ENCODE measurements at places on chromosomes 4 and X.

DNA sequence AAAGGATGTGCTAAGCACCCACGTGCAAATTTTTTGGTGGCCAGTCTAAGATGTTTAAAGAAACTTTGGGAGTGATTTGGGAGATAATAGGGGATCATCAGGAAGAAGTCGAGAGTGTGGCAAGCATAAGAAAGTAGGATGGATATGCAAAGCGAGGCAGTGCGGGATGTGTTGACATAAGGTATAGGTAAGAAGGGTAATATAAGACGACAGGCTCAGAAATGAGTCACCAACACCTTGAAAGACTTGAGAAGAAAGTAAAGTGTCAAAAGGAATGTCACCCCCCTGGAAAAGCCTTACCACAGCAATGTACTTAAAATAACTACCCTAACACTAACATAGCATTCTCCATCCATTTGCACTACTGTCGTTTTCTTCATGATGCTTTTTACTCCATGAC is 69.8 kb upstream of the BMP2K start:
- no peak for DNase-seq

GRCh38 chrX:121036951-121037350 is 10.5 kb upstream of the GLUD2 start:
- DNase-seq, result no peak

GRCh38 chr4:16583764-16584163 is 314.7 kb downstream of the LDB2 start:
- no peak for DNase-seq

- no peak for DNase-seq
Measured at GRCh38 chrX:21905313-21905712, 35.2 kb upstream of the SMS start.

GRCh38 chr4:39933671-39934590 is 43.8 kb downstream of the PDS5A start:
- no peak for DNase-seq

DNA sequence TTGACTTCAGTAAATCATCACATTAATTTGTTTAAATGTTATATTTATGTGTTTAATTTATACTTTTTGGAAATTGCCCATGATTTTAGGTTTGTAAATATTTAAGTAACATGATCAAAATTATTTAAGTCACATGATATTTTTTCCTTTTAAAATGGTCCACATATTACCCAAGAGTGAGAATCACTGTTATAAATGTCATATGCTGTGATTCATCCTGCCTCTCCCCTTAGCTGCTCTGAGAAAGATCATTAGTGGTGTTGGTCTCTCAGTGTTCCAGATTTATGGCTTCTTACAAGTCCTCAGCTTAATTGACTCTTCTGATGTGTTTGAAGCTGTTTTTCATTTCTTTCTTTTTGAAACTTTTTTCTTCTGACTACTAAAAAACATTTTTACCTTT is 70.1 kb downstream of the SPANXN4 start:
- no peak for DNase-seq

DNA sequence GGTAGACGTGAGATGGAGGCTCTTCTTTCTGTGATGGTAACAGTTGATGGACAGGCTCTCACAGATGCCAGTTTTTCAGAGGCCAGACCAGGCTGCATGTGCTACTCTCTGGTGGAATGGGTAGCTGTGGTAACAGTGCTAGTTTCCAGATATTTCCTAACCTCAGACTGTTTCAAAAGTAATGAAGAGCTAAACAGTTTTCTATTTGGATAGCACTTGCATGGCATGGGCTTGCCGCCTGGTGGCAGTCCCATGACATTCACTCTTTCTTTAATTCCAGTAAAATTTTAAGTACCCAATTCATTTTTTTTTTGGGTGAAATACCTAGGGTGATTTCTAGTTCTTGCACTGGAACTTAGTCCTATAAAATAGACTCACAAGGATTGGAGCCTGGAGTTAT is 220.2 kb upstream of the MAD2L1 start:
- DNase-seq, result no peak

DNA sequence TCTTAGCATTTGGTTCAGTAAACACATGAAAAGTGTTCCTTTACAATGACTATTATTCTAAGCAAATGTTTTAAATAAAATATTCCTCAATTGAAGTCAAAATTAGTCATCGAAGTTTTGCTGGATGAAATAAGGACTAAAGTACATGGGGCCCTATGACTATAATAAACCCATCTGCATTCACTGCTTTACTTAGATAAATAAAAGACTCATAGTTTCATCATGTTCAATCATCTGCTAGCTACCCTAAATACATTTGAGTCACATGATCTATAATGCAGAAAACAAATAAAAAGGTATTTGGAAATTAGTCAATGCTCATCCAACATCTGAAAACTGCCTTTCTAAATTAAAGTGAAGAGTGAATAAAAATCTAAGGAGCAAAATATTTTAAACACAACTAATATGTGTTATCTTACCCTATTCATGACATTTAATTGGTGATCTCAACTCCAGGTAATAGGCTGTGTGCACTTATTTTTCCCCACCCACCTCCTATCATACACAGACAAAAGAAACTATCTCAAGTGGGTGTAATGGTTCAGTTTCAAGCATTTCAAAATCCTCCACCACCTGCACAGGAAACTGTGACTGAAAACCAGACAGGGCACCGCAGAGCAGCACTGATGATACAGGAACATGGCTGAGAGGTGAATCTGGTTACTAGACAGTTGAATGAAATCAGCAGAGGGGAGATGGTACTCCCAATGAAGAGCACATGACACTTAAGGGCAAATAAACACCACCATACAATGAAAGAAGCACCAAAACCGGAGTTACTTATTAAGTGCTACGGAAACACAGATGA is 78.6 kb downstream of the CAMK2D start:
- peak; percentile 30 for DNase-seq

DNA sequence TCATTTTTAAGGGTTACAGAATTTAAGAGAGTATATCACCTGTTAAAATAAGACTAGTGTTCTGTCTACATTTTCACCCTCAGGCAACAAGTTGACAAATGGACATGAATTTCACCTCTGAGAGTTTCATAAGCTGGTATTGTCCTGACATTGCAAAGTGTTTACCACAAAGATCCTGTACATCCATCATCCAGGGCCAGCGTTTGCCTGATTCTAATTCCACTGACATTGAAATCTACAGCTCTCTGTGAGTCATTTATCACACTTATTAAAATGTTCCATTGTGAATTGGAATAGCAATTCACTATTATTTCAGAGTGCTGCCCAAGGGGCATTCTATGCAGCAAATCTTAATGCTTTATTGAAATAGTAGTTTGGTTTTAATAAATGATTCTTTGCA is 1499.4 kb upstream of the PCDH7 start:
- DNase-seq, result no peak

- no peak for DNase-seq
Measured at GRCh38 chrX:118755633-118756032, 28.2 kb downstream of the IL13RA1 start.

GRCh38 chrX:38805432-38806389 is 4.5 kb downstream of the MID1IP1 start:
- no peak for DNase-seq

DNA sequence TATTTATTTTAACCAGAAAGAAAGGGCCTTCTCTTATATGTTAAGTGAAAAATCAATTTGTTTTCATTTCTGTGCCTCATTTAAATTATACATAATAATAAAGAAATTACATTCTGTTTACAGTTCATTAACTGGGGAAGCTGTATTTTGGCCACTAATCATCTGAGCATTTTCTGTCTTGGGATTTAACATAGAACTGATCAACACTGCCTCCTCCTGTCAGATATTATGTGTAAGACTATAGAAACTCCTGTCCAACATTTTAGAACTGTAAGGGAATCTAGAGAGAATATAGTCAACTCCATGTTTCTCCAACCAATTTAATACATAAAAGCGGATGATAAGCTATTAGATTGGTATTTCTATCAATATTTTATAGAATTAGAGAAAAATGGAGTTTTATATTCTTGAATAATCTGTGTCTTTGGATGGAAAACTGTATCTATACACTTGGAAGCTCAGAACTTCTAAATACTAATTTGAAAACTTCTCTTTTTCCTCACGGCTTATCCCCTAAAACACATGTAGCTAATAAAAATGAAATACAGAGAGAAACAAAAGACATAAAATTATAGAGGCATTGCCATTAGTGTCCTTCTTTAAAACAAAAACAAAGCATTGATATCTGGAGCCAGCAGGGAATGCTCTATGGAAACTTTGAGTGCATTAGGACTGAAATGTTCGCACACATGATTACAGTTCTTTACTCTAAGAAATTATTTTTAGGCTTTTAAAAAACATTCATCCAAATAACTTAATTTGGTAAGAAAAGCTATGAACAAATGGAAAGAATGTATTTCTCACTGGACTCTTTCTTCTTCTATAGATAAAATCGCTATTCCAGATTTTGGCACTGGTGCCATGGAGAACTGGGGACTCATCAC is 33.1 kb downstream of the ENPEP start:
- DNase-seq, result no peak

DNA sequence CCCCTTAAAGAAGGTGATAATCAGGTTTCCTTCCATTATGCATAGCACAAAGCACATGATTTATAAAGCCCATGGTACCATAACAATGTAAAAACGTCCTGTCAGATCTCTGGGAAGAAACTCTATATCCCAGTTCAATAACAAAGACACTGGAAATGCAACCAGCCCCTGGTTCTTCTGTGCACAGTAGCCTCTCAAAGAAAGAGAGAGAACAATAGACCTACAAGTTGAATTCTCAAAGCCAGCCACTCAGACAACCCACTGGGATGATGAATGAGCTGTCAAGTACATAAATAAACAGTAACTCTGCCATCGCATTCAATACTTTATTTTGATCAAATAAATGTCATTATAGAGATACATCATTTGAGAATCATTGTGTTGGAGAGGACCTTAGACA is 400.1 kb upstream of the CPEB2 start:
- no peak for DNase-seq

GRCh38 chr4:7198440-7199128 is 6.2 kb downstream of the SORCS2 start:
- no peak for DNase-seq

GRCh38 chrX:14398725-14399124 is 130.6 kb upstream of the GLRA2 start:
- no peak for DNase-seq

- DNase-seq, result no peak
Measured at GRCh38 chr4:163167333-163167626, 590 bp upstream of the NAF1 start.

DNA sequence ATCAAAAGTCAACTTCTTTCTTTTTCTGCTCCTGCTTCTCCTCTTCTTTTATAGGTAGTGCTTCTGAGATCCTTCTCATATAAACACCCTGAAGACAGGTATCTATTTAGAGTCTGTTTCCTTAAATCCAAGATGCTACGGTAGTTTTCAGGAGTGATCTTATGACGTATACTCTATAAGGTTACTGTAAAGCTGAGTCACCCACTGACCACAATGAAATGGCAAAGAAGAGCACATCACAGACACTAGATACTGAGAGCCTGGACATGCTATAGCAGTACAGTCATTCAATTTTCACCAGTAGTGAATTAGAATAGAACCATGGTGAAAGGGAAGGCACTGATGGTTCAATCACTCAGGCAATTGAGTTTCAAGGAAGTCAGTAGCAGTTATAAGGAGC is 412.5 kb downstream of the ADAM29 start:
- DNase-seq, result no peak

DNA sequence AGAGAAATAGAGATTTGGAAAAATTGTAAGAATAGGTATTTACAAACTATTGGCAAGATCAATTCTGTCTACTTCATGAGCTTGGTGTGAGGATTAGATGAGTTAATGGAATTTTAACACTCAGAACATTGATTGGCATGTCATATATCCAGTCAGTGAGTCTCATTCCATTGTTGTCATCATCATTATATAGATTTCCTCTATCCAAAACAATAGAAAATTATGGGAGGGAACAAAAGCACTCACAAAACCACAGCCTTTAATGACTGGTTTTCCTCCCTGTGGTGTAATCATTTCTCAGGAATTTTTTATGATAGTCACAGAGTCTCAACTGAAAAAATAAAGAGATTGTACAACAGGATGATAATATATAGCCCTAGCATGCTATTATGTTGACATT is 21.1 kb downstream of the KLHL5 start:
- no peak for DNase-seq

- DNase-seq, result no peak
Measured at GRCh38 chrX:119871245-119871598, 311 bp downstream of the RNF113A start.

- DNase-seq, result no peak
Measured at GRCh38 chr4:187940299-187940698, 55.3 kb upstream of the ZFP42 start.

- no peak for DNase-seq
Measured at GRCh38 chr4:57265831-57266582, 155.8 kb upstream of the IGFBP7 start.

- no peak for DNase-seq
Measured at GRCh38 chrX:1451661-1452515, 821 bp downstream of the ASMTL start.

DNA sequence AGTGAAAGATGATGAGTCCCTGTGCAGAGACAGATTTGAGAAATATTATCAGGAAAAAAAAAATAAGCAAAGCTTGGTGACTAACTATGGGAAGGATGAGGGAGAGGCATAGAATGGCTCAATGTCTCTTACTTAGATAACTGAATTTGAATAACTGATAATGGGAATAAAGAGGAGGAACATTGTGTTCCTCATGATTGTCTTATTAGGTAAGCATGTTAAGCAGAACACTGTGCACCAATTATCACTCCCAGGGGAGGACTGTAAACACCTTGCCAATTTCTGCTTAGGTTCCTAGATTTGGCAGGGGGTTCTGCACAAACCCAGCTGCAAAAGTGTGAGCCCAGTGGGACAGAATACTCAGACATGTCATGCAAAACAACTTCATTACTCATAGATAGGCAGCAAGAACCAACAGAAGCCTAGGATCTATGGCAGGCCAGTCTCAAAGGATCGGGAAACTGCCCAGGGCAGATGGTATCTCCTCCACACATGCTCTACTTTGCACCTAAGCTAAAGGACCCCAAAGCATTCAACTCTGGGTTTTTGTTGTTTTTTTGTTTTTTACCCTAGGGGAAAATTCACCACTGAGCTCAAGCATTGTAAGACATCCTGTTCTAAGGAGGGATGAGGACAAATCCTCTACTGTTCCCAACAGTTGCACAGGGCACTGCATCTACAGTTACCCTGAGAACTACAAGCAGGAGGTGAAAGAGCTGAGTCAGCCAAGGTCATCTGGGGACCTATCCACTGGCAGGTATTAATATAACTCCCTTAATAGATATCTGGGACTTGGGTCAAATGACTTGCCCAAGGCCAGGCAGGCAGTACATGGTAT is 907.0 kb downstream of the RAPGEF2 start:
- DNase-seq, result no peak

GRCh38 chr4:144611850-144612249 is 34.1 kb upstream of the HHIP start:
- peak; percentile 17 for DNase-seq

- DNase-seq, result no peak
Measured at GRCh38 chr4:38964942-38965775, 67.0 kb downstream of the TMEM156 start.
